Effector memory CD8-positive, alpha-beta T cell (primary cell): ENCODE measurements at places on chromosomes 5 and 9.

GRCh38 chr5:108728566-108729241, 19.0 kb upstream of the FER start:
- no peak for DNase-seq

GRCh38 chr5:69049151-69049550, 44.7 kb upstream of the SLC30A5 start:
- no peak for DNase-seq

- no peak for DNase-seq
Measured at GRCh38 chr5:137195483-137195882, 303.6 kb downstream of the SPOCK1 start.

GRCh38 chr9:134860510-134860909, 20.1 kb upstream of the FCN2 start:
- DNase-seq = no peak

GRCh38 chr5:142978726-142979125, 208.5 kb downstream of the ARHGAP26 start:
- DNase-seq = no peak
